Astrocyte (in vitro differentiated cells and primary cell): ENCODE measurements at places on chromosomes 12 and 14.
A peak's percentile ranks its signal among the peaks of the same experiment; 100 is the strongest.

GRCh38 chr12:47340411-47341015 is 260.8 kb upstream of the AMIGO2 start:
- peak; percentile 67 for DNase-seq

GRCh38 chr14:41144370-41144769 is 462.3 kb upstream of the LRFN5 start:
- DNase-seq: no peak

GRCh38 chr14:76613616-76614015 is 147.7 kb upstream of the VASH1 start:
- DNase-seq: no peak

- DNase-seq: no peak
Measured at GRCh38 chr12:6854036-6854435, 2.1 kb downstream of the USP5 start.

GRCh38 chr12:112597986-112598385 is 179.2 kb downstream of the PTPN11 start:
- no peak for DNase-seq

DNA sequence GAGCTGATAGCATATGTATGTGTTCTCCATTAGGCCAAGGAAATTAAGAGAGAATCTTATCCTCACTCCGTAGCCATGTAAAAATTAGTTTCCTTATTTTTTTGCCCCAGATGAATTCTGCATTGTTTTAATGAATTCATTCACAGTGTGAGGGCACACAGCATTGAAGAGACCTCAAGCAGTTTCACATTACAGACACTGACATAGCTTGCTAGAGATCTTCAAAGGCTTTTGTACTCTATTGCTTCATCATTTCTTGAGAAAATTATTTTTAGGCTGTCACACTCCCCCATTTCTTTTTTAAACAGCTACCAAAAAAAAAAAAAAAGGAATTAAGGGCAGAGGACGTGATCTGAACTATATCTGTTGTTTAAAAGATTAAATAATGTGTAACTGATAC is 251.1 kb downstream of the BCAT1 start:
- no peak for DNase-seq

DNA sequence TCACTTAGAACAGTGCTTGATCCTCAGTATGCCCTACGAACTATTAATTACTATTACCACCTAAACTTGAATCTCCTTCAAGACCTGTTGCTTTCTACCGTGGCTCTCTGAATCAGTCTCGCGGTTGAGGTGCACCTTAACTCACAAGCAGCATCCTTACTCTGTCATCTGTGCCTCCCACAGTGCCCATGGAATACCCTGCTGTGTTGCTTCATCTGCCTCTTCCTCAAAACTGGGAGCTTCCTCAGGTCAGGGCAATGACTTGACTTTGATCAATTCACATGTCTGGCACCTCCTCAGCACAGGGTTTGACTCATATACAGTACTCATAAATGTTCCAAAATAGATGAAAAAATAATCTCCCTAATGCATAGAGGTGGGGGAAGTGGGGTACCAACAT is 305.9 kb downstream of the NUAK1 start:
- DNase-seq: no peak

- DNase-seq: no peak
Measured at GRCh38 chr14:104458845-104459244, 120.7 kb upstream of the C14orf180 start.

DNA sequence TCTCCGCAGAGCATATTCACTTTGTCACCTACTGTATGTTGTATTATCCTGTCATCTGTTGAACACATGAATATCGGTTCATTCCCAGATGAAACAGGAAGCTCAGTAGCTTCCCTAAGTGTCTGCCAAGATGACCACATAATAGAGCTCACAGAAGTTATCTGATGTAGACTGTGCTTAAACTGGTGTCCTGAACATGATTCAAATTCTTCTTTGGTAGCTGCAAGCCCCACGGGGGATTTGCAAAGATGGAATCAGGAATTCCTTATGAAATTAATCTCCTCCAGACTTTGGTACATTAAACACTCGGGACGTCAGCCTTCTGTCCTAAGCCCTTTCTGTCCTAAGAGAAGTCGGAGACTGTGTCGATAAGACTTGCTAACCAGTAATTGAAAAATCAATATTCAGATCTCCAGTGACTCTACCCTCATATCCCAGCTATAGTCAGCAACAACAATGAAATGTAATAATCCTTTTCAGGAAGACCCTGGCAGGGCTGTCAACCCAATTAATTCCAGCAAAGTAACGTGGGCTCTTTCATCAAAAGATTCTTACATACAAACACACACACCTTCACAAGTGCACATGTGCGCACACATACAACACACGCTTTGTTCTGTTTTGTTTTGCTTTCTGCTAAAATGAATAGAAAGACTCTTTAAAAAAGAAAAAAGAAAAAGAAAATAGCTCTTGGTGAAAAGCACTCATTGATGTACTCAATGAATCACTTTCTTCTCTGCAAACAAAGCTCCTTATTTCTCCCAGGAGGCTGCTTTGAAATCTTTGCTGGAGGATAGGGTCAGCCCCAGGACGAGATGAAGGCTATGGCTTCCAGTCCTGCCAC is 127.2 kb downstream of the RIMBP2 start:
- DNase-seq: no peak

DNA sequence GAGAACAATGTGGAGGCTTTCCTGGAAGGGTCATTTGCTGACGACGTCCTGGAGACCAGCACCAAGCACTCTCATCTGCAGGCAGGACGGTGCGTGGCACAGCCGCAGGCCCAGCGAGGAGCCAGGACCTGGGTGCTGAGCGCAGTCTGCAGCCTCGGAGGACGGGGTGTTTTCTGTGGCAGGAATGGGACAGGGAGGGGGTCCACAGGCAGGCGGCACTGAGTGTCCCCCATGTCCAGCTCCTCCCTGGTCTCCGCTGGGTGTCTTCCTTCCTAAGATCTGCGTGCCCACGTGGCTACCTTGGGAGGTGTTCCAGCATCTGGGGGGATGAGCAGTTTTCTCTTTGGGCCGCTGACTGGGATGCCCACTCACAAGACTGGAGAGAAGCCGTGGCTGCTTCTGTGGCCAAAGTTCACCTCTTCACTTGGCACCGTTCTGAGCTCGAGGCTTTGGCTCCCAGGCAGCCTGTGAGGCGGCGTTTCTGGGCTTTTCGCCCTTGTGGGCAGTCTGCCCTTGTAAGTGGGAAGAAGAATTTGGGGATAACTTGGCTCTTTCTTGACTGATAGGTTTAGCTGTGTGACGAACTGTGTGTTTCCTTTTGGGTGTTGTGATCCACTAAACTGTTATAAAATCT is 72.2 kb downstream of the NOC4L start:
- no peak for DNase-seq

GRCh38 chr12:87952850-87953249 is 76.4 kb downstream of the C12orf50 start:
- DNase-seq: no peak

DNA sequence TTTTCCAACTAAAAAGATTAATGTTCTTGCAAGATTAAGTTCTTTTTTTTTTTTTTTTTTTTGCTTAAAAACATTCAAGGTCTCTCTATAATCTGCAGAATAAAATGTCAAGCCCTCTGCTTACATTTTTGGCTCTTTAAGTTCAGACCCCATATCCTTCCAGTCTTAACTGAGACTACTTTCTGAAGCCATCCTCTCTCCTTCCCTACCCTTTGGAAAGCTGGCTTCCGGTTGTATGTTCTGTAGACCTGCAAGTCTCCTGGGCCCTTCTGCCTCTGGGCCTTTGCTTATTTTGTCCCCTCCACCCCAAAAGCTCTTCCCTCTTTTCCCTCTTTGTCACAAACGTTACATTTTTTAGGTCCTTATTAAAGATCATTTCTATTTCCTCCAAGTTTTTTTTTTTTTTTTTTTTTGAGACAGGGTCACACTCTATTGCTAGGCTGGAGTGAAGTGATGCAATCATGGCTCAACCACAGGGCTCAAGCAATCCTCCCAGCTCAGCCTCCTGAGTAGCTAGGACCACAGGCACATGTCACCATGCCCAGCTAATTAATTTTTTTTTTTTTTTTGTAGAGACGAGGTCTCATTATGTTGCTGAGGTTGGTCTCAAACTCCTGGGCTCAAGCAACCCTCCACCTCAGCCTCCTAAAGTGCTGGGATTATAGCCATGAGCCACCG is 46.5 kb downstream of the PTPRB start:
- DNase-seq: no peak

DNA sequence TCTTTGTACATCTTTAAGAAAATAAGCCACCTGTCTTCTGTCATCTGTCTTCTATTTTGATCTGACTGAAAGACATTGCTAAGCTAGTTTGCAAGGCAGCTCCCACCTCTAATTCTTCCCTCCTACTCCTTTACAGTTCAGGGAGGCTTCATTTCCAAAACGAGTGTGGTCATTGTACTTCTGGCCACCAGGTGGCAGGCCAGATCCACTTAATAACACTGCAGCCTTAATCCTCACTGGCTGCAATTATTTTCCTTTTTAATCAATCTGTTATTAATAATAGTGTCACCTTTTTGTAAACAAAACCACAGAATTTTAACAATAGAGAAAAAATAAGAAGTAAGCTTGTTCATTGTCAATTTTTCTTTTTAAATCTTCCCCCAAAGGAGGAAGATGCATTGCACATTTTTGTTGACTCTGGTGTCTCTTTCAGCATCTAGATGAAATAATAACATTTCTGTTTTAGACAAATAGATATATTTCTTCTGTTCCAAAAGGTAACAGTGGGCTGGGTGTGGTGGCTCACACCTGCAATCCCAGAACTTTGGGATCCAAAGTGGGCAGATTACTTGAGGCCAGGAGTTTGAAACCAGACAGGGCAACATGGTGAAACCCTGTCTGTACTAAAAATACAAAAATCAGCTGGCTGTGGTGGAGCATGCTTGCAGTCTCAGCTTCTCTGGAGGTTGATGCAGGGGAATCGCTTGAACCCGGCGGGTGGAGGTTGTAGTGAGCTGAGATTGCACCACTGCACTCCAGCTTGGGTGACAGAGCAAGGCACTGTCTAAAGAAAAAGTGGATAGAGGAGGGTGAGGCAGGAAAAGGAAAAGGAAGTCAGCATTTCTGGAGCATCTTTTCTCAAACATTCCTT is 23.3 kb downstream of the GABARAPL1 start:
- DNase-seq: no peak

DNA sequence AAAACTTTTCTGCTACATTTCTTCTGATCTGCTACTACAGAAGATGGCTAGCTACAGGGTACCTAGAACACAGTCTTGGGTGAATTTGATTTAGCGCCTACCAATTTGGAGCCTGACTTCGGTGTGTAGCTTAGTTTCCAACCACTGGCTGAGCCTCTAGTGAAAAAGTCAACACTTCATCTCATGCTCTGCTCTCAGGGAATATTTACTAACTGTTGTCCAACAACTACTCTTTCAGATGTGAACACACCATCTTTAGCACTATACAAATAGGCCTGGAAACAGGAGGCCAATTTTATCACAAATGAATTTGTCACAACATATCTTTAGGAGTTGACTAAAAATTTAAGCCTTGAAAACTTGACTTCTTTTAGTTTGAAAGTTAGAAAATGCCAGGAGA is 167.9 kb downstream of the NELL2 start:
- DNase-seq: no peak

- no peak for DNase-seq
Measured at GRCh38 chr14:99025418-99025817, 246.6 kb downstream of the BCL11B start.

- no peak for DNase-seq
Measured at GRCh38 chr12:6452245-6452943, 552 bp downstream of the TAPBPL start.

GRCh38 chr14:73244541-73245290 is 7.4 kb downstream of the PAPLN start:
- no peak for DNase-seq

DNA sequence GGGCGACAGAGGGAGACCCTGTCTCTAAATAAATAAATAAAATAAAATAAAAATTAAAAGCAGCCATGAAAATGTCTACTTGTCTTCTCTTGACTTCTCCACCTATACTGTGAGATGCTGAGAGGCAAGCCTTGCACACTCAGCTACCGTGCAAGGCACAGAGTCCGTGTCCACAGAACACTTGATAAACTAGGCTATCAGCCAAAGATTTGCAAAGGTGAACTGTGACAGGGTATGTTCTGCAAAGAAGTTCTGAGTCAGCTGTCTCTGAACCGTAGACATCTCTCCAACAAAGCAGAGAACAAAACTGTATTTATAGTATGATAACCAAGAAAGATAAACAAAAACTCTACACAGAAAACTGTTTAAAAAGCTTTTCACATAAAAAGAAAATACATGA is 35.5 kb downstream of the STXBP6 start:
- no peak for DNase-seq

DNA sequence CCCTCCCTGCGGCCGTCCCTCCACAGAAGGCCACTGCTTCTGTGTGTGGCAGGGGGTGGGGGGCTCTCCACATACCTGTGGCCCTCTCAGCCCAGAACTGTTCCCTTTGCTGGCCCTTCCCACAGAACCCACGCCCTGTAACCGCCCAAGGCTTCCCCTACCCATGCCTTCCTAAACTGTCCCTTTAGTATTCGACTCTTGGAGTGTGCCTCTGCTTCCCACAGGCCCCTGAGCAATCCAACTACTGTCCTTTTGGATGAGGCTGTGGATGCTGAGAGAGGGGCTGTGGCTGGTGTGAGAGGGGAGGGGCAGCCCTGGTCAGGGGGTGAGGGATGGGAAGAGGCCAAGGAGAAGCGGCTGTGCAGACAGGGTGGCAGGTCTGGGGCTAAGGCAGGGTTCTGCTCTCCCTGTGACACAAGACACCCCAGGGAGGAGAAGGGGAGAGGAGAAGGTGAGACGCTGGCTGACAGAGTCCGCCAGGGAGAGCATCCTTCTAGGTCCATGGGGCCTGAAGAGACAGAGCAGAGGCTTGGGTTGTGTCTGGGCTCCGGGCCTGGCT is 46.0 kb downstream of the DLK1 start:
- no peak for DNase-seq

DNA sequence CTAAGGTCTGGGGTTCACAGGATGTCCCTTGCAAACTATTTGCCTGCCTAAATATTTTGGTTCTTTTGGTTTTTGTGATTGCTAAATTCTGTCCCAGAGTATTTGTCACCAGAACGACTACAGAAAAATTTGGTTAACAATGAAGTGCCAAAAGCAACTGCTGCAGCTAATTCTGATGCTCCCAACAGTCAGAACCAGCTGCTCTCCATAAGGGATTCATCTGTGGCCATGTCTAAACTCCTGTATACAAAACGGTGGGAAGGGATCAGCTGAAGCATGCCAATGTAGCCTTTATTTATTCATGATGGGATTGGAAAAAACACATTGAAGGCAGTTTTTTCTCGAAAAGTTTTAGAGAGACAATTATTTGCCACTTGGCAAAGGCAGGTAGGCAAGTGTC is 29.3 kb upstream of the PELI2 start:
- DNase-seq: no peak

GRCh38 chr12:75086091-75087038 is 123.3 kb downstream of the KCNC2 start:
- peak; percentile 78 for DNase-seq

DNA sequence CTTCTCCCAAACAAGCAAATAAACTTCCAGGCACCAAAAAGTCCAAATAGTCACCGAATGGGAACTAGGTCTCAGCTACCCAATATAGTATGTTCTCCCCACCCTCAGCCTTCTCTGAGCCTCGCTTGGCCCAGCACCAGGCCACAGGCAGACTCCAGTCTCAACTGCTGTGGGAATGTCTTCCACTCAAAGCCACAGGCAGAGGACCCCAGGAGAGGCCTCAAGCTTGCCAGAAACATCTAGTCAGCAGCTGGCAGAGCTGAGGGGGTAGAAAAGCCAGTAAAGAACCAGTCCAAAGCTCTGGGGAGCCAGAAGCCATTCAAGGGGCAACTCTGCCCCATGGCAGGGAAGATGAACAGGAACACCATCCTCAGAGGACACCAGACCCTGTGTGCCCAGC is 41.8 kb downstream of the FMNL3 start:
- DNase-seq: peak; percentile 55

GRCh38 chr14:100727086-100727872 is 587 bp downstream of the DLK1 start:
- no peak for DNase-seq
